Glomerular endothelial cell (primary cell): ENCODE measurements at places on chromosomes 1 and 21.

DNA sequence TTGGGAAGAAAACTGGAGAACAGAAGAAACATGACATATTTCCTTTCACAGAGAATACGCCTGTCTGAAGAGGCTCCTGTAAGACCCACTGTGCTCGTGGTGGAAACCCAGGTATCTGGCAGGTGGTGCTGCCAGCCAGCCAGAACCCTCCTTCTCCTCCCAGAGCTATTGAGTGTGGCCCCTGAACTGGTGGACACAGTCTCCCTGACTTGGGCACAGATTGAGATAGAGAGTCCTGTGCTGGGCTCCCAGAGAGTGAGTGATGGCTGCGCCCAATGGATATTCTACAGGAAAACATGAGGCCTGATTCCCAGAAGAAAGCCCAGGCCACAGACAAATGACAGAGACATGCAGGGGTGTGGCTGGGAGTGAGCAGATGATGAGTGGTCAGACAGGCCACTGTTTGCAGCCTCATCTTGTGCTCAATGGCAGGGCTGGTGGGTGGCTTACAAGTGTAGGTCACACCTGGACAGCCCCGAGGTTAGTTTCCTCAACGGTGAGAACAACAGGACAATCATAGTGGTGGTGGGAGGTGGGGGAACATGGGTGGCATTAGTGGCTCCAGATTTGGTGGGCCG, 127.9 kb downstream of the PTPRU start:
- no peak for DNase-seq

DNA sequence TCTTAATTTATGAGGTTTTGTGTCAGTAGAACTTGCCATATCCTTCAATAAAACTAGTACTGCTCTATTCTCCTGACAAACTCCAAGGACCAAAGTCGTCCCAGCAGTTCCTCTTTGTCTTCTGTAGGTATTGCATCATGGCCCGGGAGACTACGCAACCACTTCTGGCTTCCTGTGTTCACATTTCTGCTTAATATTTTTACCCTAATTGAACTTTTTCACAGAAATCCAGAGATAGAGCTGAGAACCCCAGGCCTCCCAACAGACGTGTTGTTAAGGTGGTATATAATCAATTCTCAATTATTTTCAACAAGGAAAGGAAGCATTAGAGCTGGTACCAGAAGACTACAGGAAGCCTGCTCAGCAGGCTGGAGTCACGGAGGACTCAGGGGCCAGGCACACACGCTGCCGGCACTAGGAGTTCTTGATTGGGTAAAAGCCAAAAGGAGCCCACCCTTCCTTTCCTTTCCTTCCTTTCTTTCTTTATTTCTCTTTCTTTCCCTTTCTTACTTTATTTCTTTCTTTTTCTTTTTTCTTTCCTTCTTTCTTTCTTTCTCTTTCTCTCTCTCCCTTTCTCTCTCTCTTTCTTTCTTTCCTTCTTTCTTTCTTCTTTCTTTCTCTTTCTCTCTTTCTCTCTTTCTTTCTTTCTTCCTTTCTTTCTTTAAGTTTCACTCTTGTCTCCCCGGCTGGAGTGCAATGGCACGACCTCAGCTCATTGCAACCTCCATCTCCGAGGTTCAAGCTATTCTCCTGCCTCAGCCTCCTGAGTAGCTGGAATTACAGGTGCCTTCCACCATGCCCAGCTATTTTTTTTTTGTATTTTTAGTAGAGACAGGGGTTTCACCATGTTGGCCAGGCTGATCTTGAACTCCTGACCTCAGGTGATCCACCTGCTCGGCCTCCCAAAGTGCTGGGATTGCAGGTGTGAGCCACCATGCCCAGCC, 173.7 kb downstream of the ZBTB18 start:
- no peak for DNase-seq

DNA sequence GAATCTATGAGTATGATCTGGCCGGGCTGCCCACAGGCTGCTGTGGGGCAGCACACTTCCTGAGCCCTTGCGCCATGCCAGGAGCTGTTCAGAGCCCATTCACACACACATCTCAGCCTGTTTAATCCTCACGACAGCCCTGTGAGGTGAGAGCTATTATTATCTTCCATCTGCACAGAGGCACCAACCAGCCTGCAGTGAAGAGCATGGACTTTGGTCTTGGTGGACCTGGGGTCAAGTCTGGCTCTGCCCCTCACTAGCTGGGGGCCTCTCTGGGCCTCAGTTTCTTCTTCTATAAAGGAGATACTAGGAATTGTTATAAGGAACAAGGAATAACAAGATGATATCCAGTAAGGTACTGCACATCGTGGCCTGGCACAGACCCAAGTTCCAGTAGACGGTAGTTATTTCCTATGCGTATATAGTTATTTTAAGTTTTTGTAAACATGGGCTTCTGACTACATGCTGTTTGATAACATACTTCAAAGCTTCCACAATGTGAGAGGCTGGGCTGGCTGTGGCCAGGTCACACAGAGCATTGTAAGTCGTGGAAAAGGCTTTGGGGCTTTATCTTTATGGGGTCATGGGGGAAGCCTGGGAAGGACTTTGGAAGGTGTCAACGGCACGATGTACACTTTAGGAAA, 3.4 kb upstream of the PADI2 start:
- DNase-seq: peak; percentile 45

DNA sequence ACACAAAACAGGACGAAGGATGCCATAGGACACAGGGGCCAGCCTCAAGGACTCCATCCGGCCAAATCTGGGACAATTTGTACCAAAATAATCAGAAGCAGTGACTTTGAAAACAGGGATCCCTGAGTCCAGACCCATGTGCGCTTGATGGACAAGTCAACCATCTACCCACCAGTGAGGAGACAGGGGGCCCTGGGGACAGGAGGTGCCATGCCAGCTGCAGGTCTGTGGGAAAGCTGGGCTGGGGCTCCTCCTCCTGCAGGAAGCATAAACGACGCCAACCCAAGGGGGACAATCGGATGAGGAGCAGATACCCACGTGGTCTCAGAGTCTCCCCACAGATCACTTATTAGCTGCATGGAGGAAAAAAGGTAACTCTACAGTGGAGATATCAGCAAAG, 50.6 kb downstream of the NPHP4 start:
- DNase-seq: no peak

- DNase-seq: no peak
Measured at GRCh38 chr1:205449750-205450443, 5.9 kb downstream of the BLACAT1 start.

- DNase-seq: no peak
Measured at GRCh38 chr1:172299515-172299914, 121.0 kb upstream of the C1orf105 start.

- DNase-seq: no peak
Measured at GRCh38 chr1:234670967-234671626, 61.1 kb upstream of the IRF2BP2 start.

DNA sequence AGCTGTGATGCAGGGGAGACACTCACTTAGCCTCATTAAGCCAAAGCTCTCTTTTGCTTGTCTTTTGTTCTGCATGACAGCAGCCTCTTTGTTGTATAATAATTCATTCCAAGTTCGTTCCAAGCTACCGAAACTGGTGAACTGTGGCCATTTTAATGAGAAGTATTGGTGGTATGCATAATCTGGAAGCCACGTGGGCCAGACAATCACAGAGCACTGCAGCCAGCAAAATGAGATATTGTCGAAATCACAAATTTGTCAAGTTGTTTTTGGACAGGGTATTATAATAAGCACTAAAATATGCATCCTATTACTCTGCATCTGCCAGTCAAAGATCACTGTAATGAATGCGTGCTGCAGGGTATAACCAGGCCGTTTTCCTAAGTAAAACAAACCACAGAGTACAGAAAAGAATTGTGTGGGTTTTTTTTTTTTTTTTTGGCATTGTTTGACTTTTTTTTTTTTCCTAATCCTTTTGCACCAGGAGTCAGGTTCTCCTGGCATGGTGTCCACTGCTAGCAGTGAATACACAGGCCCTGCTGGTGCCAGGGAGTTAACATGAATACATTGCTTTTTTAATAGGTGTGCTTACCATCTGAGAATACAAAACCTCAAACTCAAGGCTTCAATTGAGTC, 423.9 kb downstream of the PTBP2 start:
- no peak for DNase-seq

- no peak for DNase-seq
Measured at GRCh38 chr1:35305383-35305782, 36.9 kb downstream of the ZMYM4 start.

- peak; percentile 86 for DNase-seq
Measured at GRCh38 chr1:235075048-235075776, 53.4 kb downstream of the TOMM20 start.

- no peak for DNase-seq
Measured at GRCh38 chr1:21853131-21853427, 41.0 kb downstream of the LDLRAD2 start.

DNA sequence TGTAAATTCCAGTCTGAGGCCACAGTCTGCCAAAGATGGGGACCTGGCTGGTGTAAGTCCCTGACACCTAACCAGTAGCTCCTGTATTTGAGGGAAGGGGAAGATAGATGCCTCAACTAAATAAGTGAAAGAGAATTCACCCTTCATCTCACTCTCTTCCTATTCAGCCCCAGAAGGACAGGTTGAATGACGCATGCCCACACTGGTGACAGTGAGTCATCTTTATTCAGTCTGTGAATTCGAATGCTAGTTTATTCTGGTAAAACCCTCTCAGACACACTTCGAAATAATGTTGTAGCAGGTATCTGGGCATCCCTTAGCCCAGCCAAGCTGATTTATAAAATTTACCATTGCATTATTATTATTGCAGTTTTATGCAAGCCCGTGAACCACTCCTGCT, 617.0 kb upstream of the PRMT6 start:
- no peak for DNase-seq

- no peak for DNase-seq
Measured at GRCh38 chr21:45423201-45423955, 18.4 kb downstream of the COL18A1 start.

DNA sequence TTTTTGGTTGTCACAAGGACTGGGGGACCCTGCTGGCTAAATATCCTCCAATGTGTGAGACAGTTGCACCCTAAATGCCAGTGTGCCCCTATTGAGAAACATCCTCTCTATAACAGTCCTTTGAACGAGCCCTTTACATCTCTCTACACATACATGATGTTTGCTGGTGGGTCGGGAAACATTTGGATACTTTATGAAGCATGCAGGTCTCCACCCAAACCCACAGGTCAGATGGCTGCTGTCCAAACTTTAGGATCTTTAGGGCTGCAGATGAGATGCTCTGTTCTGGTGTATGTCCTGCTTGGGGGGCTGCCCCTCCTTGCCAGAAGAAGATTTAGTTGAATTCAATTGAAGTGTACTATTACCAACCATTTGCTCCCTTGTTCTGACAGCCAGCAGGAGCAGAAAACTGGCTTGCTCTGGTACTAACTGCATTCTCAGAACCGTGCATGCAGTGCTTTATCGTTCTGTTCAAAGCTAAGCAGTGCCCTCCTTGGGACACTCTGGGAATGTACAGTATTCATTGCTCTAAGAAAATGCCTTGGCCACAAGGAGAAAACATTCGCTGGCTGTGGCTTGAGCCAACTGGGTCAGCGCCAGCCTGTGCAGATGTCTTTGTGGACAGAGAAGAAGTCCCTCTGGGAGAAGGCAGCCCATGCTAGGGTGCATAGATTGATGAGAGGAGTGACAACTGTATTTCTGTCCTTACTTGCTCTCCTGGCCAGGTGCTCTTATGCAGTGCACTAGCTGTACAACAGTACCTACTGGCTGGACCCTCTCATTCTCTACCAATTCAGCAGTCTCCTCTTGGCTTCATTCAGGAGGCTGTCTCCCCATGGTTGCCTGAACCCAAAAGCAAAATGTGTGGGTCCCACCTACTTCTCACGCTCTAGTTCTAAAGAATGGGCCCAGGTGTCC, 61.4 kb upstream of the DIRAS3 start:
- no peak for DNase-seq

DNA sequence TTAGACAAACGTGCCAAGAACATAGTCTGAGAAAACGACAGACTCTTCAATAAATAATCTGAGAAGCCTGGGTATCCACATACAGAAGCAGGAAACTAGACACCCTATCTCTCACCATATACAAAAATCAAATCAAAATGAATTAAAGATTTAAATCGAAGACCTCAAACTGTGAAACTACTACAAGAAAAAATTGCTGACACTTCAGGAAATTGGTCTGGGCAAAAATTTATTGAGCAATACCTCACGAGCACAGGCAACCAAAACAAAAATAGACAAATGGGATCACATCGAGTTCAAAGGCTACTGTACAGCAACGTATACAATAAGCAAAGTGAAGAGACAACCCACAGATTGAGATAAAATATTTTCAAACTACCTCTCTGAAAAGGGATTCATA, 292.8 kb upstream of the RGS18 start:
- DNase-seq: no peak

DNA sequence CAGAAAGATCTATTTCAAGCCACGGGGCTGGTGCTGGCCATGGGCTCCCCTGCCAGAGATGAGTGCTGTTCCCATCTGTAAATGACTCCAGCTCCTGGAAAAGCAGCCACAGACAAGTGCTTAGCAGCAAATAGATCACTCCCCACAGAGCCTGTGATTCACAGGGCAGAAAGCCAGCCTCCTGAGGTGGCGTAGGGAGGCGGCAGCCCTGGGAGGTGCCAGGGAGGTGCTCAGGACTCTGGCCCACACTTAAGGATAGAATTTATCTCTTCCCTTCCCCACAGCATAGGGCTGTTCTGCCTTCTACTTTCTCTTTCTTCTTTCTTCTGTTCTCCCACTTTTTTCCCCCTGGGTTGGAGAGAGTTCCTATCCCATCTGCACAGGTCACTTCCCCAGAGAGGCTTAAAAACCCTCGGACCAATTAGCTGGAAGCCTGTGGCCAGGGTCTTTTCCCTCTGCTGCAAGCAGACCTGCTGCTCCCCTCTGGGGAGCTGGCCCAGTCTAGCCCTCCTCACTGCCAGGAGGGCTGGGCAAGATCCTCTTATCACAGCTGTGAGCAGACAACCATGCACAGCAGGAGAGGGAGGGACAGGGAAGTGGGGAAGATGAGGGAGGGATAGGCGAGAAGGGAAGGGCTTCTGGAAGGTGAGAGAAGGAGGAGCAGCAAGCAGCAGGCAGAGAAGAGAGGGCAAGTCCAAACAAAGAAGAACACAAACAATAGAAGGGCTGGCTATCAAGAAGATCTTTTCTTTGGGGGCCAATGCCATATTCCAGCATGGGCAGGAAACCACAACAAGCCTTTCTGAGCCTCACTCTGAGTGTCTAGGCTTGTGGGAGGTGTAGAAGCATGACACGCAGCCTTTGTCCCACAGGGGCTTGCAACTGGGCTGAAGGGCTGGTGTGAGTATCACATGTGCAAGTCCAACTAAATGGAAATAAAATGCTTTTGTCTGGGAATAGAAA, 41.0 kb downstream of the KCND3 start:
- DNase-seq: no peak

GRCh38 chr1:203520315-203520714, 26.4 kb downstream of the OPTC start:
- DNase-seq: no peak
